ENCODE measurements at places on chromosomes 5 and 9.

- no peak for DNase-seq
Observed at GRCh38 chr9:113707953-113708695, 168.0 kb upstream of the ZNF618 start.

DNA sequence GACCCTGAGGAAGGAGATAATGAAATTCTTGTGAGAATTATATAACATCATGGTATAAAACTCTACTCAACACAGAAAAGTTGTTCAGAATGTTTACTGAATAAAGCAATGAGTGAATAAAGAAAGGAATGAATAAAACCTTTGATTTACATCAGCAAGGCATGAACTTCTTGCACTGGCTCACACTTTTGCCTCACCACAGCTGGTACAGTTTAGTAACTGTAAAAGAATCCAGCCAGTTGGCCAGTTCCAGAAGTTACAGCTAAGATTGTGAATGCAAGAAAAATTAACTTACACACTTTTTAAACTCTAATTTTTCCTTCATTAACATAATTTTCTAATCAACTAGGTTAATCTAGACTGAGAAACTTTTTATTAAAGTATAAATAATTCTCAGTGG, 490.9 kb downstream of the NFIB start:
- no peak for DNase-seq

DNA sequence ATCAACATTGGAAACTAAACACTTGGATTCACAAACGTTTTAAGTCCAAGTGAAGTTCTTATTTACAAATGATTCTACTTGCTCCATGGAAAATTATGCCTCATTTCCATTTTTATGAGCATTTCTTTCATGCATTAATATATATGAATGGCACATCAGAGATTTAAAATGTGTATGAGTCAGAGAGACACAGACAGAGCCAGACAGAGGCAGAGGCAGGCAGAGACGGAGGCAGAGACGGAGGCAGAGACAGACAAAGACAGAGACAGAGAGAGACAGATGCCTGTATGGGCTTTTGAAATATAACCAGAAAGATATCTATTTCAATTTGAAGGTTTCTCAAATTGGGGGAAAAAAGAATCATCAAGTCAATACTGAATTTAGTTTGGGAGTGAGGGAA, 649.0 kb downstream of the PTPRD start:
- DNase-seq, result no peak

GRCh38 chr5:176364765-176365350, 429 bp upstream of the ARL10 start:
- DNase-seq, result no peak

DNA sequence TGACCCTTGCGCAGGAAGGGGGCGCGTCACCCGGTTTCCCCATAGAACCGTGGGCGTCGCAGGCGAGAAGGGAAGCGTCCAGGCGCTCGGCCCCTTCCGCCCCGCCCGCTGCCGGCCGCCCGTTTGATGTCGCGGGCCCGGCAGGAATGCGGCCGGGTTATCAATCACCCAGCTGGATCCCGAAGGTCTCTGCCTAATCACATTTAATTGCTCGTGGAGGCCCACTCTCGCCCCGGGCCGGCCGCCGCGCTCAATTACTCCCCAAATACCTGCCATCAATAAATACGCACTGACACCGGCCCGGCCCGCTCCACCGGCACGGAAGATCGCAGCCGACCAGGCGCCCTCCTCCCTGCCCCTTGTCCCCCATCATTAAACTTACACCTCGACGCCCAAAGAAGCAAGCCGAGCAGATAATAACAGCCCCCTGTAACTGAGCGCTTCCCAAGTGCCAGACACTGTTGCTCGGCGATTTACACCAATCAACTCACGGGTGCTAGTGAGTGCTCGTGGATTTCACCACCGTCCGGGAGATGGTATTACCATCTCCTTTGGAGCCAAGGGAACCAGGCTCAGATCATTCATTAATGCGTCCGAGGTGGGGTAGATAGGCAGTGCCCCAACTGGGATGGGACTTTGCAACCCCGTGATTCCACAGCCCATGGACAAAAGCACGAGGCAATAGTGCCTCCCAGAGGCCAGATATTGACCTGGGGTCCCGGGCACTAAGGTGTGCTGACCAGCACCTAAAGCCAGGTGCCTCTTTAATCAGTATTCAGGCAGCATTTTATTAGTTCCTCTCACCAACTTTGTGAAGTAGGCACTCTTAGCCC, 11.3 kb downstream of the MSX2 start:
- no peak for DNase-seq

- DNase-seq, result peak; percentile 55
Observed at GRCh38 chr9:93682155-93682968, 106.0 kb downstream of the PHF2 start.

GRCh38 chr5:179243333-179243732, 101.9 kb downstream of the ADAMTS2 start:
- no peak for DNase-seq

DNA sequence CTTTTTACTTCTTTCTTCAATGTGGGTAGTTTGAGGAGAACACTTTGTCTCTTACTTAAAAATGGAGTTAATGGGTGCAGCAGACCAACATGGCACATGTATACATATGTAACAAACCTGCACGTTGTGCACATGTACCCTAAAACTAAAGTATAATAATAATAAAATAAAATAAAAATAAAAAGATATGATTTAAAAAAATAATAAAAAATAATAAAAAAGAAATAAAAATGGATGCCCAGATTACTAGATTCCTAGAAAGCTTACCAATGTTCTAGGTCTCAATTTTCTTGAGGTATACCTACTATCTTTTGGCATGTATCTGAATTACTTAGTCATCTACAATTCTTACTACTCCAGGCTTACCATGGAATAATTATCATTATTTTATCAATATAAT, 2001.6 kb upstream of the CDH9 start:
- DNase-seq, result no peak

DNA sequence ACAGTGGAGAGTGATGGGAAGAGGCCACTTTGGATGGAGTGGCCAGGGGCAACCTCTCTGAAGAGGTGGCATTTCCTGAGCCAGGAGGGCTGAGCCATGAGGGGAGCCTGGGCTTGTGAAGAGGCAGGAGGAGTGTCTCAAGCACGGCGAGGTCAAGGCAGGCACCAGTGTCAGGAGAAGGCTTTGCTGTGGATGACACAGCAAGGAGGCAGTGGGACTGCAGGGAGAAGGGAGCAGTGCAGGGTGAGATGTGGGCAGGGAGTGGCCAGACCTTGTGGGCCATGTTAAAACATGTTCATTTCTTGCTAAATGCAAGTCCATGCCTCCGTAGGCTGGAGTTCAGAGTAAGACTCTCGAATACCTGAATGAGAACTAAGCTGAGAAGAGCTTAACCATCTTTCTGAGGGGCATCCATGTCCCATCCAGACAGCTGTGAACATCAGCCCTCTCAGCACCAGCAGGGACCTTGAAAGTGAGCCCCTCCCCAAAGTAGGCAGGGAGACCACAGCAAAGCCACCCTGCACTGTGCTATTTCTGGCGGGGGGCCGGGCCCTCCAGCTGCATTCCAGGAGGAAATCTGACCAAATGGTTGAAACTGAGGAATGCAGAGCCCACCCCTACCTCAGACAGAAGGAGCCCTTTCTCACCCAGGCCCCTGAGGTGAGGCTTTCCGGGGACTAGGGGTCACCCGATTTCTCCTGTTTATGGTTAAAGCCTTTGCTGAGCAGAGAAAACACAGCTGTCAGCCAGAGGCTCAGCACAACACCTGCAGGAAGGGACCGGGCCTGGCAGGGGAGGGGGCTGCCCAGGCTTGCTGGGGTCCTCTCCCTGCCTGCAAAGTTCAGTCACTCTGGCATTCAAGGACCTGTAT, 16.1 kb upstream of the ARSI start:
- no peak for DNase-seq

GRCh38 chr5:159156426-159157238, 52.7 kb downstream of the RNF145 start:
- no peak for DNase-seq

DNA sequence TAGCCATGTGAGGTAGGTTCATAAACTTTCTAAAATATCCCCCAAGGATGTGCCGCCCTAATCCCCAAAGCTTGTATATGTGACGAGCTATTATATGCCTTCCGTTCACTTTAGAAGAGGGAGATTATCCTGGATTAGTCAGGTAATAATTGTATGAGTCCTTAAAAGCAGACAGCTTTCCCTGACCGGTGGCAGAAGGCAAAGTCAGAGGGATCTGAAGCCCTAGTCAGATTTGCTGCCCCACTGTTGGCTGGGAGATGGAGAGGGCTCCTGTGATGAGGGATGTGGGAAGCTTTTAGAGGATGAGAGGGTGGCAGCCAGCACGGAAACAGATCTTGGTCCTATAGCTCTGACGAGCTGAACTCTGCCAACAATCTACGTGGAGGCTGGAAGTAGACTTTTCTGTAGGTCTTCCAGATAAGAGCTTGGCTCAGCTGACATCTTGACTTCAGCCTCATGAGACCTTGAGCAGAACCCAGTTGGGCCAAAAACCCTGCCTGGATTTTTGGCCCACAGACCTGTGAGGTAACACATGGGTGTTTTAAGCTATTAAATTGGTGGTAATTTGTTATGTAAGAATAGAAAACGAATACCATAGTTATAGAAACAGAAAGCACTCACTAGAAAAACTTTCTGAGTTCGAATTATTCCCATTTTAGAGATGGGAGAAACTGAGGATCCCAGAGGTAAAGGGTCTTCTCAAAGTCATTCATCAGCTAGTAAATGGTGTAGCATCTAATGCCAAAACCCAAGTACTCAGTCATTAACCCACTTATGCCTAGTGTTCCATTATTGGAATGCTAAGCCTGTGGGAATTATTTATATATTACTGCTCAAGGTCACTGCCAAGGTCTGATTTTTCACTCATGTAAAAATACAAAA, 48.9 kb downstream of the SH3PXD2B start:
- DNase-seq, result no peak

DNA sequence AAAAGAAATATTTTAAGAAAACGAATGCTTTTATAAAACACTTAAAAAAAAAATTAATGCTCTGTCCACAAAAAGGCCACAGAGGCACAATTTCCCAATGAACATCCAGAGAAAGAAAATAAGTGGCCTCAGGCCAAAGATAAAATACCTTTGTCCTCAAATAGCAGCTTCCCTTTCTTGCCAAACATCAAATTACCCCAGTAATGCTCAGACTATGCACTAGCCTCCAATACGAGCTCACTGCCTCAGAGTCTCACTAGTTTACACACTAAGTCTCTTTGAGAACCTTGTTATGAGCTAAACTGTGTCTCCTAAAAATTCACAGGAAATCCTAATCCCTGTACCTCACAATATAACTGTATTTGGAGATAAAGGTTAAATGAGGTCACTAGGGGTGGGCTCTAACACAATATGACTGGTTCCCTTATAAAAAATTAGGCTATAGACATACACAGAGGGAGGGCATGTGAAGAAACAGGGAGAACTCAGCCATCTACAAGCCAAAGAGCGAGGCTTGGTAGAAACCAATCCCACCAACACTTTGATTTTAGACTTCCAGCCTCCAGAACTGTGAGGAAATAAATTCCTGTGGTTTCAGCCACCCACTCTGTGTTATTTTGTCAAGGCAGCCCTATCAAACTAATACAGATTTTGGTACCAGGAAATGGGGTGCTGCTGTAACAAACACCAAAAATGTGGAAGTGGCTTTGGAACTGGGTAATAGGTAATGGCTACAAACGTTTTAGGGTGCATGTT, 4.4 kb downstream of the MPDZ start:
- no peak for DNase-seq

- DNase-seq, result no peak
Observed at GRCh38 chr5:142870532-142871362, 100.6 kb downstream of the ARHGAP26 start.

- no peak for DNase-seq
Observed at GRCh38 chr5:168746893-168747640, 167.9 kb upstream of the PANK3 start.

DNA sequence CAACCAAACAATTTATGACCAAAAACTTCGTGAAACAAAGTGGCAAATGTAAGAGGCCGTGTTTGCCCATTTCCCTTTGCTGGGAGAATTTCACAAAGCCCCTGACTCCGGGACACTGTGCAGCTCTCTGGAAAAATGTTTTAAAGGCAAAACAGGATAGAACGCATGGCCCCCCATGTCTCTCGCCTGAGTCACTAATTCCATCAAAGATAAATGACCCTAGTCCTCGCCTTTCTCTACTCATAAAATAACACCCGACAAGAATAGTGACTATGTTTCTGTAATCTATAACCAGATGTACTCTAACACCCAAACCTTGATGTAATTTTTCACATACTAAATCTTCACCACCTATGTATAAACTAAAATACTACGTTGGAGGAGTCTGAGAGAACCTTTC, 55.7 kb upstream of the SAP30L start:
- DNase-seq, result no peak

- no peak for DNase-seq
Observed at GRCh38 chr5:90399251-90399650, 10.3 kb downstream of the CETN3 start.

- no peak for DNase-seq
Observed at GRCh38 chr5:144093868-144094267, 76.6 kb downstream of the YIPF5 start.

DNA sequence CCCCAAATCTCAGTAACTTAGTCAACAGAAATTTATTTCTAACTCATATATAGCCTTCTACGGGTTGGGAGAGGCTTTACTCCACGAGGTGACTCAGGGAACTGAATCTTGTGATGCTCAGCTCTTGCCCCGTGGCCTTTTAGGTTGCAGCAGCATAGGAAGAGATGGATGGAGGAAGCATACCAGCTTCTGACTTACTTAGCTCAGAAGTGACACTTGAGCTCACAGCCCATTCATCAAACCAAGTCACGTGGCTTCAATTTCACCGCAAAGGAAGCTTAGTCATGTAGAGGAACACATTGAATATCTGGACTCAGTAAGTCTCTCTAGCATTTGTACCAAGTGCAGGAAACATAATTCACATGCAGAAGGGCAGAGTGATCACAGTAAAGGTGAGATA, 124.1 kb upstream of the KCNN2 start:
- DNase-seq, result no peak

DNA sequence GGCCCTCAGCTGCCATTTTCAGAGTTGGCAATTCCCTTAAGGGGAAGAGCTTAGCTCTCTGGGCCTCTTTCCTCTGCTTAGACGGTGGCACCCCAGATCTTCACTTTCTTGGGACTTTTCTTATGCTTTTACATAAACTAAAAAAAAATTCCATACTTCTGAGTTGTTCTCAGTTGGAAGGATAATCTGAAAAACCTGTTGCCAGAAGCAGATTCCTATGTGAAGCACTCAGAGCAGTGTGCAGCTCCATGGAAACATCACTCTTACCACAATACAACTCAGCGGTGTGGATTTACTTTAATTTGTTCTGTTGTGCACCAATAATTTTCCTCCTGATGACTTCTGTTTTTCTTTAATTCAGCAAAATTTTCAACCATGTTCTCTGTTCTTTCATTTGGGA, 44.1 kb upstream of the MROH2B start:
- no peak for DNase-seq

DNA sequence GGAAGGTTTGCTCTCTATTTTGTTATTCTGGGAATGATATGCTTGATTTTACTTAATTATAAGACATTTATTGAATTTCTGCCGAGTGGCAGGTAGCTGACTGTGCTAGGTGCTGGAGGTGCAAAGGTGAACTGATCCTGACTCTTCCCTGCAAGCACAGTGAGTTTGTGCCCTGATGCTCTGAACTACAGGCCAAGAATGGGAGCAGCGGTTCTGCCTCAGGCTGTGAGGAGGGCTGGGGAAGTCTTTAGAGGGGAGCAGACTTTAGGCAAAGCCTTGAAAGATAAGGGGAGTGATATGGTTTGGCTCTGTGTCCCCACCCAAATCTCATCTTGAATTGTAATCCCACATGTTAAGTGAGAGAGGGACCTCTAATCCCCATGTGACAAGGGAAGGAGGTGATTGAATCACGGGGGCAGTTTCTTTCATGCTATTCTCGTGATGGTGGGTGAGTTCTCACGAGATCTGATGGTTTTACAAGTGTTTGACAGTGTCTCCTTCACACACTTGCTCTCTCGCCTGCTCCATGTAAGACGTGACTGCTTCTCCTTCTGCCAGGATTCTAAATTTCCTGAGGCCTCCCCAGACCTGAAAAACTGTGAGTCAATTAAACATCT, 73.1 kb downstream of the NDFIP1 start:
- DNase-seq, result no peak

Measured in activated T-cell treated with anti-CD3 and anti-CD28 coated beads for 48 hours (primary cell).